Activated T-cell treated with anti-CD3 and anti-CD28 coated beads, Interleukin-2, amount 50 U/mL, for 72 hours (primary cell): ENCODE measurements at places on chromosomes 2 and 18. TPM values are rescaled to one million over a fixed set of nuclear protein-coding genes. Genes with fewer than 3 reads are reported as not detected.

GRCh38 chr2:32310577-32310976, 32.9 kb downstream of the YIPF4 start:
- no peak for DNase-seq

TUBA3E gene
- total RNA-seq: not detected

- DNase-seq: no peak
These were observed 307.6 kb upstream of the MYT1L start for GRCh38 chr2:2638547-2639220.

DNA sequence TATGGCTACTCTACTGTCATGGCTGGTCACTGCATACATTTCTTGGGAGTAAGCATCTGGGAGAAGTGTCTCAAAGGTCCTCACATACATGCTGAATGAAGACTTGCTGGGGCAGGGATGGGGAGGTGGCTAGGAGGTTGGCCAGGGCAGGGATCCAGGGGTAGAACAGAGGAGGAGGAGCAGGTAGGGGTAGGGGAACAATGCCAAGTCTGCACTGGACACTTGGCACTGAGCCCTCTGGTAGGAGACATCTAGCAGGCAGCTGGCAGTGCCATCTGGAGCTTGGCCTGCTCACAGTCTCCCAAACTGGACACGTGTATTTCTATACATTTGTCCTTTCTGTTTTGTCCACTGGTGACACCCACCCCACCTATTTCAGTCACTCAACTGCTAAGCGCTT, 62.7 kb upstream of the REV1 start:
- no peak for DNase-seq

- DNase-seq: no peak
These were observed 767.0 kb downstream of the SLC4A3 start for GRCh38 chr2:220394433-220394832.
